Effector memory CD8-positive, alpha-beta T cell (primary cell): ENCODE measurements at places on chromosomes 2 and 18.

GRCh38 chr2:226213717-226214116, 585.9 kb downstream of the IRS1 start:
- no peak for DNase-seq

GRCh38 chr2:58106896-58107295, 60.3 kb downstream of the VRK2 start:
- no peak for DNase-seq

- no peak for DNase-seq
Measured at GRCh38 chr2:241000831-241001321, 2.5 kb downstream of the SNED1 start.

DNA sequence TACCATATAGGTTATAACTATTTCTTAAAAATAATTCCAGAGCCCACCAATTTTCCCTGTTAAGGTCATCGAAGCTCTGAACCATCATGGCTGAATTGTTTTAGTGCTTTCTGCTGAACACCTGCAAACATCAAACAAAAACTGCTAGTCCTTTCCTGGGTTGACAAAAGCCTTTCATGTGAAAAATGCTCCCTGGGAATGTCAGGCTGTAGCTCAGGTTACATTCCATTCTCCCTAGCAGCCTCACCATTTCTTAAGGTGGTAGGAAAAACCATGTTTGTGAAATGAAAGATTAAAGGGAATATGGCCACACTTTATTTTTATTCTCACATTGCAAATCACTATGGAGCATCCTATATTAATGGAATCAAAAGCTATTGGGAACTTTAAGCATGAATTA, 5.7 kb downstream of the TCF4 start:
- DNase-seq = no peak

GRCh38 chr2:222732489-222733178, 61.2 kb downstream of the MOGAT1 start:
- DNase-seq = no peak

DNA sequence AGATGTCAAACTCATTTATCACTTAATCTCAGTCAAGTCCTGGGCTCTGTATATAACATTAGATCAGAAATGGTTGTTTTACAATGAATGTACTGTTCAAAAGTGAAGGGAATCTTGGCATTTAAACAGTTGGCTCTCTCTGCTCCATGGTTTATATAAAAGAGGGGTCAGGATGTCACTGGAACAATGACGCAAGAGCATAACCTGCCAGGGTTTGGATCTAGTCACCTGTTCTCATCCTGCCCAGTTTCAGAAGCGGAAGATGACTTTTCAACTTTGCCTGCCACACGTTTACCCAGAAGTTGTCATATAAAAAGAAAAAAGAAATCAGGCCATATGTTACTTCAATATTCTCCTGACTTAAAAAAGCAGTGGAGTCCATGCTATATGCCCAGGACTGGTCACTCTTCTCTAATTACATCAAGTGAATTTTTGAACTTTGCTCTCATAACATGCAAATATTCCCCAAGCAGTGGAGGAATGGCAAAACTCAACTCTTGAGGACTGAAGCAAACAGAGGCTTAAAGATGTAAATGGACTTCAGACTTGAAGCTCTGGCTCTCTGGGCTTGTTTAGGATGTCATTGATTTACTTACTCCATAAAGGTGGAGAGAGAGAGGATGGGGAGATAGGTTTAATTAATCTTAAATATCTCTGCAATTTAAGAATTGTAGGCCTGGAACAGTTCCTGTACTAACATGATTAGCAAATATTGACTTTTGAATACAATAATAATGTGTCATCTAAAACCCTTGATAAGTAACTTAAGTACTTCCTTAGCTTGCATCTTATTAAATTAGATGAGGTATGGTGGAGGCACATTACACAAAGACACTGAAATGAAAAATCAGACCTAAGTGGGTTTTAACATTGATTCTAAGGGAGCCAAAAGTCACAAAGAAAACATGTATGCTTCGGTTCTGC, 58.3 kb downstream of the ETAA1 start:
- no peak for DNase-seq

DNA sequence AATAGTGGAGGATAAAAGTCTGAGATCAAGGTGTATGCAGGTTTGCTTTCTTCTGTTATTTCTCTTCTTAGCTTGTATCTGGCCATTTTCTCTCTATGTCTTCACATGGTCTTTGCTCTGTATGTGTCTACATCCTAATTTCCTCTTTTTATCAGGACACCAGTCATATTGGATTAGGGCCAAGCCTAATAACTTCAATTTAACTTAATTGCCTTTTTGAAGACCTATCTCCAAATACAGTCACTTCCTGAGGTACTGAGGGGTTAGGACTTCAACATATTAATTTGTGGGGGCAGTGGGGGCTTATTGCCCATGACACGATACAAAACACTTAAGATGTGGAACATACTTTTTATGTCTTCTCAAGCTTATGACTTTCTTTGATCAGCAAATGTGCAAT, 632.9 kb upstream of the CELF4 start:
- no peak for DNase-seq

- no peak for DNase-seq
Measured at GRCh38 chr2:171081649-171082111, 79.0 kb downstream of the TLK1 start.

GRCh38 chr2:23302591-23302990, 82.4 kb upstream of the KLHL29 start:
- no peak for DNase-seq

GRCh38 chr2:234620018-234620417, 123.1 kb upstream of the ARL4C start:
- DNase-seq = no peak

DNA sequence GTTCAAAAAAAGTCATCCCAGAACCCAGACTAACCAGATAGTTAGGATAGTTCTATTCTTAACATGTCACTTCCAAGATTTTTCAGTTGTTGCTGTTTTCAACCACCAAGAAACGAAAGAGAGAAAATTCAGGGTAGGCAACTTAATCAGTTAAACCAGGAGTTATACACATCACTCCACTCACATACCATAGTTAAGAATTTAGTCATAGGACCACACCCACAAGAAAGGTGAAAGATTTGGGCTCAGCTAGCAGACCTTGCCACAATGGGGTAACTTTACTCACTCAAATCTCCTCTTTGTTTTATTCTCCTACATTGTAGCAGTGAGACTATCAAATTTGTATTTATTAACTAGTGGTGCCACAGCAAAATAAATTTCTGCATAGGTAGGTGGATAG, 473.6 kb downstream of the NUP35 start:
- no peak for DNase-seq

- no peak for DNase-seq
Measured at GRCh38 chr2:68771211-68771751, 36.7 kb downstream of the ARHGAP25 start.

DNA sequence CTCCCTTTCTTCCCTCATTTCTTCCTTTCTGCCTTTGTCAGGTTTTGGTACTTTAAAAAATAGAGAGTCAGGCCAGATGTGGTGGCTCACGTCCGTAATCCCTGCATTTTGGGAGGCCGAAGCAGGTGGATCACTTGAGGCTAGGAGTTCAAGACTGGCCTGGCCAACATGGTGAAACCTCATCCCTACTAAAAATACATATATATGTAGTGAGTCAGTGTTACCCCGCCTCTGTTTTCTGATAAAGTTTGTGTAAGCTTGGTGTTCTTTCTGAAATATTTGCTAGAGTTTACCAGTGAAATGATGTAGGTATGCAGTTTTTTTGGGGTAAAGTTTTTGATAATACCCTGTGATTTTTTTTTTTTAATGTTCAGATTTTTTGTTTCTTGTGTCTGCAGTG, 58.8 kb downstream of the DGKD start:
- DNase-seq = no peak

GRCh38 chr2:37125416-37125815, 31.4 kb downstream of the EIF2AK2 start:
- no peak for DNase-seq

DNA sequence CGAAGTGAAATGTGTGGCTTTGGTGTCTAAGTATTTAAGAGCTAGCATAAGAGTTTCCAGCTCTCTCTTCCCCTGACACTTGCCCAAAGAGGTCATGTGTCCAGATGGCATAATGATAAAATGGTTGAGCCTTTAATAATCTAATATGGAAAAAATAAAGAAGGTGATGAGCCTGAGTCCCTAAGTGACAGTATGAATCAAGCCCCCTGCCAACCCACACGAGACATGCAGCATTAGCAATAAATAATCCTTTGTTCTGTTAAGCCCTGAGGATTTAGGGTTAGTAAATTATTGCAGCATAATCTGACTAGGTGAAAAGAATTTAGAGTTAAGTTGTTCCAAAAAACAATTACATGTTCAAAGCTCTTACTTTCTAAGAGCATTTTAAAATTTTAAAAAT, 217.2 kb upstream of the CCDC150 start:
- no peak for DNase-seq

GRCh38 chr2:184875911-184876310, 277.6 kb downstream of the ZNF804A start:
- no peak for DNase-seq

GRCh38 chr2:133167990-133168389, 400.3 kb downstream of the NCKAP5 start:
- DNase-seq = no peak

GRCh38 chr18:532632-533031, 32.1 kb upstream of the COLEC12 start:
- DNase-seq = no peak

DNA sequence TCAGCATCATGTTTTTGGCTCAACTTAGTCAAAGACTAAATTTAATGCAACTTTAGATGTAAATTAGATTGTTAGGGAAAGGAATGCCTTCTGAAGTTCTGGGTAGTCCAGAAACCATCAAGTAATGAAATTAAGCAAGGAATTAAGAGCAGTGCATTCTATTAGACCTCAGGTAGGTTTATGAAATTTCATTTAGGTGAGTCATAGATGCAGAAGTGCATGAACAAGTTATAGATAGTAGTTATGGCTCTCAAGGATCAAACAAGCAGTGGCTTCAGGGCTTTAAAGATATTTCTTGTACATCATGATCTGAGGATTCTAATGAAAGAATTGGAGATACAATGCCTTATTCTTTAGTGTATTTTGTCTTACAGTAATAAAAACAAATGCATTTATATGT, 25.4 kb upstream of the SPOPL start:
- no peak for DNase-seq

- DNase-seq = no peak
Measured at GRCh38 chr2:230842473-230842872, 22.3 kb upstream of the ITM2C start.

- no peak for DNase-seq
Measured at GRCh38 chr18:50986360-50987087, 18.7 kb downstream of the ELAC1 start.

DNA sequence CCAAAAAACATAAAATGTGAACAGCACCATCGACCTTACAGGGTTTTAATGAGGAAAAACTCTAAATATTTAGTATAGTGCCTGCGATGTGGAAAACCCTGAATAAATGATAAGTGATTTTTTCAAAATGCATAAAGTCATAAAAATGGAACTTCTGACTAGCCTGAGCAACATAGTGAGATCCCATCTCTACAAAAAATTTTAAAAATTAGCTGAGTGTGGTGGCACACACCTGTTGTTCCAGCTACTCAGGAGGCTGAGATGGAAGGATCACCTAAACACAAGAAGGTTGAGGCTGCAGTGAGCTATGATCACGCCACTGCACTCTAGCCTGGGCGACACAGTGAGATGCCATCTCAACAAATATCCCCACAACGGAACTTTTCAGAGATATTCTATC, 4.2 kb downstream of the GGCX start:
- DNase-seq = no peak

DNA sequence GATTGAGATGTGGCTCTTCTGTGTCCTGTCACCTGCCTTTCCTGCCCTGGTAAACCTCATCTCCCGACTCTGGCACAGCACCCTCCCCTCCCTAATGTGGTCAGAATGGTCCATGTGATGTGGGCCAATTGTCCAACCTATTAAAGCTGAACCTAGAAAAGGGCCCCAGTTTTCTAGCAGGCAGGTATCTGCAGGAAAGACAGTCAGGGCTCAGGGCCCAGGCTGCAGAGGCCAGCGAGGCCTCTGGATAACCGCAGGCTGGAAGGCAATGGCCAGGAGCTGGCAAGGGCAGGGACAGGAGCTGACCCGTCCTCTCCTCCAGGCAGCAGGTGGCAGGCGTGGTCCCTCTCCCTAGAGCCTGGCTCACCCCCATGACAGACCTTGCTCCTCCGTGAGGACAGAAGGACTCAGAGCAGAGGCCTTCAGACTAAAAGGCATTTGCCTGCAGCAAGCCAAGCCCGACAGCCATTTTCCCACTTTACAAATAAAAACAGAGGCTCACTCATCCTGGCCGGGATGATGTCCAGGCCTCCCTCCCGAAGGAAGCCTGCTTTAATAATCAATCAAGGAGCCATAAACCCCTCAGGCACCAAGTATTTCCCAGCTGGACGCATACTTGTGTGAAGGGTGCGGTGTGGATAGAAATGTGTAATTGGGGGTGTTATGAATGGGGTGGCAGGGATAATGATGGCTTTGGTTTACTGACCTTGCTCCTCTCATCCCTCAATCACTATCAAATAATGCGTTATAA, 107.1 kb downstream of the TWIST2 start:
- no peak for DNase-seq

DNA sequence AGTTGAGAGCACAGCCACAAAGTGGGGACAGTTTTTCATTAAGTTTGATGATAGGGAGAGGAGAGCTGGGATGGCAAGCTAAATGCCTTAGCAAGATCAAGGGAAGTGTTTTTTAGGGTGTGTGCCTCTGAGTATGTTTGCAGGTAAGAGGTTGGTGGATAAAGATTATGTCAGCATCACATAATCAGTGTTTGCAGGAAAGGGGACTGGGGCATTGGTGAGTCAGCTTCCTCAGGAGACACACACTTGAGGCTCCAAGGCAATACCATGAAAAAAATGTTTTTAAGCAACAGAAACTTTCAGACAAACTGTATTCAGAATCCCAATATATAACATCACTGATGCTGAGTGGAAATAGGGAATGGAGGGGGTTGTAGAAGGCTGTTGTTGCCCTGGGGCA, 25.4 kb upstream of the DTNB start:
- no peak for DNase-seq

DNA sequence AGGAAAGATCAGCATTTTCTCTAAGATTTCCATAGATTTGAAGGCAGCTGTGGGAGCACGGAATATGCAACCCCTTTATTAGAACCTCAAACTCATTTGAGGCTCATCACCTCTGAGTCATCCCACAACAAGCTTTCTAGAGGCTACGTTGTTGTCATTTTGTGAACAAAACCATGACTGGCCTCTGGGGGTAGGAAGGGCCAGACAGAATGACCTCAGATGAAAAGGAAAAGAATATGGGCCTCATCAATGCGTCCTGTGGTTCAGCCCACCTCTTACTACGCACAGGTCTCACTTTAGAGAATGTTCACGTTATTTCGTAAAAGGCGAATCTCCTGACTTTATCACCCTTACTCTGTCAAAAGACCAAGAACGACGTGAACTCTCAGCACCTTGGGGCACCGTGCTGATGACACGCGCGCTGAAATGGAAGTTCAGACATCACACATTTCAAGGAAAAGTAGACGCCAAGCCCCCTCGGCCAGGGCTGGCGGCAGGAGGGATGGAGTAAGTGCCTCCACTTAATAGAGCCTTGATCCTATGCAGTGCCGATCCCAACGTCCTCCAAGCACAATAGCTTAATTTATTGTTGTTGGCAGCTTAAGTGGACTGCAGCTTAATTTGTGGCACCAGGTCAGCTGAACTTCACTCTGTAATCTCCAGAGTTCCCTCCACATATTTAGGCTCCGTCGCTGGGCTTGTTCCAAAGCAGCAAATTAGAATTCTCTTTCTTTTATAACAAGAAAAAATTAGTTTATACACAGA, 208.3 kb downstream of the EIPR1 start:
- no peak for DNase-seq

- no peak for DNase-seq
Measured at GRCh38 chr2:152431370-152432098, 96.6 kb downstream of the FMNL2 start.

- no peak for DNase-seq
Measured at GRCh38 chr2:156590085-156590739, 154.0 kb downstream of the GPD2 start.
